Transverse colon (tissue), 4 donors: ENCODE measurements at places on chromosomes 11 and 22. TPM values are rescaled to one million over a fixed set of nuclear protein-coding genes. Genes with fewer than 3 reads are reported as not detected.

Gene TMEM191C
- 5.6 TPM for total RNA-seq

Gene VSIG2
- total RNA-seq = 101 TPM

Gene ZPR1
- total RNA-seq = 16.0 TPM

Gene OR51E2
- 0.37 TPM for total RNA-seq

DNA sequence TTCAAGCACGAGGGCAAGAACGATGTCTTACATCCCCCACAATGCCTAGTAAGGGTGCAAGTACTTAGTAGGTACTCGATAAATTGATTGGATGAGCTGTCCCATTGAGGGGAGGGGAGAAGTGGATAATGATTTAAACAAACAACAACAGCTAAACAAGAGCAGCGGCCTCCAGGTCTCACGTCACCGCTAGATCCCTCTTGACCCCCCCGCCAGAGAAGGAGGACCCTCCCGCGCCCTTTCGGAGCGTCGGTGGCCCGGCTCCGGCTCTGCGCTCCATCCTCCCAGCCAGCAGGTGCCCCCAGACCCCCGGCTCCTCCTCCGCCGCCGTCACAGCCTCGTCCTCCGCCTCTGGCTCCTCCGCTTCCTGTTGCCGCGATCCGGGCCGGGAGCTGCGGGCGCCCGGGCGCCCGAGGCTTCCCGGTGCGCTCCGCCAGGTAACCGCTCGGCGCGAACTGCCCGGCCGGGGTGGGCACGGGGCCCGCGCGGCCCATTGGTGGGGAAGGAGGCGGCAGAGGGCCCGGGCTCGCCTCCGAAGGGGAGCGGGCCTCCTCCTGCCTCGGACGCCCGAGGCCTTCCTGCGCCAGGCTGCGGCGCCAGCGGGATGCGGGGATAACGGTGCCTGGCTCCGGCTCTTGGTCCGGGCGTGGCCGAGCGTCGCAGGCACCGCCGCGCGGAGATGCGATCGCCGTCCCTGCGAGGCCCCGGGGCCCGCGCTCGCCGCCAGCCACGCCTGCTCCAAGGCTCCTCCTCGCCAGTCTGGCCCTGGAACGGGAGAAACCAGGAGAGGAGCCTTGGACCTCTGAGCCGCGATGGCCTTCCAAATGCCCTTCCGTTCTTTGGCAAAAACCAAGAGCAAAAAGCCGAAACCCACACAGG, at the start of gene TLCD5:
Gene TLCD5, plus strand, starts transcription at position 368 of the 879 bp plus-strand sequence. CDS start 2,143 bp downstream, outside the sequence.
- no peaks in the 10 kb centered on the region for H3K36me3 ChIP-seq
- peak; percentile 36 for DNase-seq
- peak within 1 kb of the TSS; percentile 48 for H3K4me3 ChIP-seq
- H3K27me3 ChIP-seq = peaks cover 24% of the 10 kb centered on the region
- peaks cover 30% of the 10 kb centered on the region for H3K4me1 ChIP-seq

GRCh38 chr22:39266398-39267030, 21.7 kb upstream of the PDGFB start:
- H3K27me3 ChIP-seq = no peaks in the 10 kb centered on the region
- H3K4me1 ChIP-seq = no peaks in the 10 kb centered on the region
- DNase-seq = no peak
- no peaks in the 10 kb centered on the region for H3K36me3 ChIP-seq

DNA sequence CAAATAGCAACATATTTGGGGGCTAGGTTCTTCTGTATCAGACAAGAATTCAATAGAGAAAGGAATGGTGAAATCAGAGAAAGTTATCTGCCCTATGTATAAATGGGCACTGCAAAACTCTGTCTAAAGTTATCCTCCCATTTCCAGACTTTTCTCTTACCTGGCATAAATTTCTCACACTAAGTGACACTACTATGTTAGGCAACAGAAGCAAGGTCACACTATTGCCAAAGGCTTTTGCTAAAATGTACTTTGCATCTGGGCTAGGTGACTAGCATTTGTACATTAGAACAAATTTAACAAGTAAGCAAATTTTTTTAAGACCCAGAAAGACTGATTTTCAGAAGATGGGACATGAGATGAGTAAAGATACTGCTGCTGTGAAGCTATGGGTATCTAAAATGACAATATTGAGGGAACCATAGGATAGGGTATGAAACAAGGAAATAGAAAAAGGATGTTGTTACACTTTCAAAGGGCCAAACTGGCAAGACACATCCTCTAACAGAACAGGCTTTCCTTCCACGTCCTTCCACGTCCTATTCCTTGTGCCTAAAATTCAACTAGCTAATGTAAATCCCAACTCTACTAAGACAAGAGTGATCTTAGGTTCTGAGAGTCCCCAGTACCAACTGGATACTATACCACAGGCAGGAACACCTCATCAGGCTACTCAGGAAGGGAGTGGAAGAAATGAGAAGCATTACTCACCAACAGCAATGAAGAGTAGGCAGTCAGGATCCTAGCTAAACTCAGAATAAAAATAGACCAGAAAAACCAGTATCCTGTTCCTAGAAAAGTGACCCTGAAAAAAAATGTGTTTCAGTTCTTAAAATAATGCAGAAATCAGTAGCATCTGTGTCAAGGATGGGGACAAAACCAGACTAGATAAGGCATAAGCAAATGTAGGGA, 22.6 kb downstream of the GDPD4 start:
- no peak for DNase-seq
- H3K4me1 ChIP-seq = no peaks in the 10 kb centered on the region
- no peaks in the 10 kb centered on the region for H3K27me3 ChIP-seq

- DNase-seq = peak; percentile 88
- peaks cover 24% of the 10 kb centered on the region for H3K4me1 ChIP-seq
- peak within 1 kb of the TSS; percentile 78 for H3K4me3 ChIP-seq
- peak within 1 kb of the TSS; percentile 77 for H3K27ac ChIP-seq
Measured at GRCh38 chr22:45240810-45241631, at the start of gene KIAA0930. KIAA0930 (minus strand) TSS chr22:45240894; CDS start chr22:45240703, 191 bp downstream.
